ENCODE measurements at places on chromosomes 6 and 20. TPM values are rescaled to one million over a fixed set of nuclear protein-coding genes. Genes with fewer than 3 reads are reported as not detected.

DNA sequence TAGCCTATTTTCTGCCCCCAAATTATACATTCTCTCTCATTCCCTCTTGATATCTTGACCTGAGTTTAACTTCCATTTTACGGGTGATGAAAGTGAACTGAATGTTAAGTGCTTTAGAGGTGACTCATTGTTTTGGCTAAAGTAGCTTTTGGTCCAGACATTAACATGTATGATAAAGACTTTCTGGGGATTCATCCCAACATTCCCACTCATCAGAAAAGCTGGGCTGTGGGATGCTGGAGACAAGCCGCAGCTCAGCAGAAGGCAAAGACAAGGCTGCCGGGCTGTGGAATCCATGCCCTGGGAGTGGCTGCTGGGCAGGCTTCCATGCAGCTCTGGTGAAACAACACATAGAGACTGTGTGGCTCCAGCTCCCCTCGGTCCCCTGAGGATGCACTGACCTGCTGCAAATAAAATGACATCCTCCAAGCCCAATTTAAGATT is 89.9 kb upstream of the SYNDIG1 start:
- H3K27ac ChIP-seq: no peak overlapping the region
- no peaks in the 10 kb centered on the region for H3K4me1 ChIP-seq
- no peaks in the 10 kb centered on the region for H3K36me3 ChIP-seq
- no peak for DNase-seq

DNA sequence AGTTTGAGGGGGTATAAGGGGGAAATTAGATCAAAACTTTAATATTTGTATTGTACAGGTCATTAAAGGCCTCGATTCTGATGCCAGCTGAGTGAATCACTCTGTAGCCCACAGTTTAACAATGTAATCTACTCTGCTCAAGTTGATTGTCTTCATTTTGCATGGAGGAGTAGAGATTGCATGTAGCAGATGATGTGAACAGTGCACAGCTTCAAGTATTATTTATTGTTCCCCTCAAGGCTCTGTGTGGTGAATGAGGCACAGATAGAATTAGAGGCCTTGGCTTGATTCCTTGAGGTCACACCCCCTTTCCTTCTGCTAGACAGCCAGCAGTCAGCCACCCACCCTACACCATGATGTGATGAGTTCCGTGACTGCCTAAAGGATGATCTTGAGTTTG is 38.1 kb downstream of the TXLNB start:
- H3K4me1 ChIP-seq: no peaks in the 10 kb centered on the region
- H3K27me3 ChIP-seq: peaks cover 3% of the 10 kb centered on the region
- no peaks in the 10 kb centered on the region for H3K36me3 ChIP-seq
- H3K4me3 ChIP-seq: no peak overlapping the region
- no peak for DNase-seq

AKAP12 gene
- 31.8 TPM for total RNA-seq

DNA sequence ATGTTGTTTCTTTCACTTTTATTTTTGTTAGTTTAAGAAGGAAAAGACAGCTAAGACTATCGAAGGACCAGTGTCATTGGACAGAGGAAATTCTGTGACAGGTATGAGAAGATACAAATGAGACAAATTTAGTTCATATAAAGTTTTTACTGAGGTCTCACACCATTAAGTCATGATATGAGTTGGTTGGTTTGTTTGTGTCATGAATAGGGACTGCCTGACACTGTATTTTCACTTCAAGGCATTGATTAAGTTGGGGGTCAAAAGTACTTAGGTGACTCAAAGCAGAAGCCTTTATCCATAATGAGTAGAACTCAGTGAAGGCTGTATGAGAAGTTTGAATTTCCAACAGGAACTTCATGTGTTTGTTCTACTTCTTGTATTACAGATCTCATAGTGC is 21.3 kb upstream of the HIVEP2 start:
- H3K4me1 ChIP-seq: no peaks in the 10 kb centered on the region
- H3K36me3 ChIP-seq: no peaks in the 10 kb centered on the region
- no peaks in the 10 kb centered on the region for H3K27me3 ChIP-seq
- no peak overlapping the region for H3K27ac ChIP-seq

CD93 gene
- not detected for total RNA-seq

STX11 gene
- not detected for total RNA-seq

ESR1 gene
- 0.50 TPM for total RNA-seq

SLC22A7 gene
- not detected for total RNA-seq

GPSM3 gene
- total RNA-seq: 6.2 TPM

DNA sequence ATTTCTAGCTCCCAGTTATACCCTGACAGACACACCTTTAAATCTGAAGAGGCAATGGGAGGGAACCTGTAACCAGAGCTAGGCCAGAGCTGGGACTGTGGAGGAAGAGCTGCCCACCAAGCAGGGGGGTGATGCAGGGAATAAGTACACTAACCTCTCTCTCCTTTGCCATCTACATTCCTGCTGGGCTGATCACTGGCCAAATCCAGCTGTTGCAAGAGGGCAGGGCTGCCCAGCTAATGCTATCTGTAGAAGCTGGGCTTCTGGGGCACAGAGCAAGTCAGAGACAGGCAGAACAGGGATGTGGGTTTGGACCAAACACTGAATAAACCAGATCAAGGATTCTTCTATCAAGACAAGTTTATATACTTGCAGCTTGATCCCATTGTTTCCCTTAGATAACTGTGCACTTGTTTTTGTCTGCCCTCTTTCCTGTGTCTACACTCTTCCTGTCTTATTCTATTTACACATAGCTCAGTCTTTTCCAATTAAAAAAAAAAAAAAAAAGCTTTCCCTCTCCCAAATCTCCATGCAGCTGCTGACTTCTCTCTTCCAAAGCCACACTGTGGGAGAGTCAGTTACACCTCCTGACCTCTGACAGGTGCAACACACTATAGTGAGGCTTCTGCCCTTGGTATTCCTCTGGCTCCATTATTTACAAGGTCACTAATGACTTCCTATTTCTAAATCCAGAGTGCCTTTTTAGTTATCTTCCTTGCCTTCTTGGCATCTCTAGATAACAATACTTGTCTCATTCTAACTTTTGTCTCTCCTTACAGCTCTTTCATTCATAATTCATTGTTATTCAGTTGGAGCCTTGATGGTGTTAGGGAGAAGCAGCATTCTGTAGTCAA is 43.7 kb downstream of the TRIM38 start:
- no peak overlapping the region for H3K4me3 ChIP-seq
- H3K27ac ChIP-seq: no peak overlapping the region
- no peaks in the 10 kb centered on the region for H3K27me3 ChIP-seq
- DNase-seq: no peak
- no peaks in the 10 kb centered on the region for H3K36me3 ChIP-seq
- H3K4me1 ChIP-seq: no peaks in the 10 kb centered on the region

PKIB gene
- total RNA-seq: 11.8 TPM

TNFAIP3 gene
- 22.6 TPM for total RNA-seq

DNA sequence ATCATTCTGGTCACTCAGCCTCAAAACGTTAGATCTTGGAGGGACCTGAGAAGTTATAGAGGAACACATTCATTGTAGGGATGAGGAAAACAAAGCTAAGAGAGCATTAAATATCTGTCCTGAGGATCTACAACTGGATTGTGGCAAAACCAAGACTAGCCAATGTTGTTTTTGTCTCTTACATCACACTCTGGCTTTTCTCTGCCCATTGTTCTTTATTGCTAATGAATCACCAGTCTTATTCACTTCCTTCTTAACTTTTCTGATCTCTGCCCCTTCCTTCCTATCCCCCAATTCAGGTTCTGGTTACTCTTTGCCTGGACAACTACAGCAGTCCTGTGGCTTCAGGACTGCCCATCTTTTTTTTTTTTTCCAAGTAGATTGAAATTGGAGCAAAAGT is 57.0 kb upstream of the PREP start:
- H3K36me3 ChIP-seq: no peaks in the 10 kb centered on the region
- H3K4me1 ChIP-seq: peaks cover 13% of the 10 kb centered on the region
- H3K27ac ChIP-seq: peak overlapping the region; percentile 39

DNA sequence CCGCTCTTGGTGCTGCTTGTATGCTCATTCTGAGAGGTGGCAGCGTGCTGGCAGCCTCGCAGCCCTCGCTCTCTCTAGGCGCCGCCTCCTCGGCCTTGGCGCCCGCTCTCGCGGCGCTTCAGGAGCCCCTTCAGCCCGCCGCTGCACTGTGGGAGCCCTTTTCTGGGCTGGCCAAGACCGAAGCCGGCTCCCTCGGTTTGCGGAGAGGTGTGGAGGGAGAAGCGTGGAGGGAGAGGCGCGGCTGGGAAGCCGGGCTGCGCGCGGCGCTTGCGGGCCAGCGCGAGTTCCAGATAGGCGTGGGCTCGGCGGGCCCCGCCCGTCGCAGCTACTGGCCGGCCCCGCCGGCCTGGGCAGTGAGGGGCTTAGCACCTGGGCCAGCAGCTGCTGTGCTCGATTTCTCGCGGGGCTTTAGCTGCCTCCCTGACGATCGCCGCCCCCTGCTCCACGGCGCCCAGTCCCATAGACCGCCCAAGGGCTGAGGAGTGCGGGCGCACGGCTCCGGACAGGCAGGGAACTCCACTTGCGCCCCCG is 19.5 kb upstream of the FAM8A1 start:
- H3K4me1 ChIP-seq: peaks cover 7% of the 10 kb centered on the region
- no peaks in the 10 kb centered on the region for H3K36me3 ChIP-seq
- no peaks in the 10 kb centered on the region for H3K27me3 ChIP-seq
- H3K4me3 ChIP-seq: peak overlapping the region; percentile 80
- DNase-seq: peak; percentile 20
- H3K27ac ChIP-seq: no peak overlapping the region

- no peak overlapping the region for H3K27ac ChIP-seq
- H3K27me3 ChIP-seq: peaks cover 43% of the 10 kb centered on the region
- no peaks in the 10 kb centered on the region for H3K4me1 ChIP-seq
- H3K36me3 ChIP-seq: no peaks in the 10 kb centered on the region
Observed at GRCh38 chr6:85856235-85856634, 213.5 kb upstream of the SYNCRIP start.

BMP6 gene
- 0.17 TPM for total RNA-seq

GRCh38 chr6:116512111-116512559 is 696 bp downstream of the CALHM5 start:
- no peak overlapping the region for H3K27ac ChIP-seq
- H3K27me3 ChIP-seq: peaks cover 17% of the 10 kb centered on the region
- no peak overlapping the region for H3K4me3 ChIP-seq
- peaks cover 8% of the 10 kb centered on the region for H3K4me1 ChIP-seq
- no peaks in the 10 kb centered on the region for H3K36me3 ChIP-seq

DNA sequence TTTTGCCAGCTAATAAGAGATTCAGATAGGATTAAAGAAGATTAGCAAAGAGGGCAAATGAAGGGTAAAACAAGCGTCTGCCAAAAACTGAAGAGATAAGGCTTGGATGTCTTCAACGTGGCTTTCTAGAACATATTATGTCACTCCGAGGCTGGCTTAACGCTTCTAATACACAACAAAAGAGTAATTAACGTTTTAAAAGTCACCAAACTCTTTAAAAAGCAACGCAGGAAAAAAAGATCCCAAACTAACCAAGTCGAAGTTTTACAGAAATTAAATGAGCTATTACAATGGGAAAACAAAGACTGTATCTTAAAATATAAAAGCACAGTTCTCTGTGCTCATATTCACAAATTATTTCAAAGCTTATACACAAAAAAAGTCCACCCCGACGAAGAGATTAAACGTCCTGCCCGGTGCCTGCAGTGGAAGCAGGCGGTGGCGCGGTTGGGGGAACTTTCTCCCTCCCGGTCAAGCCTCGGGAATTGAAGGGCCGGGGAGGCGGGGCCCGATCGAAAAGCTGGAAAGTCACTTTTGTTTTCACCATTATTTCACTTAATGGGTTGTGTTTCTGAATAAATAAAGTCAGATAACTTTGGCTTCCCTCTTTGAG is 1.2 kb downstream of the MAK start:
- H3K4me3 ChIP-seq: peak overlapping the region; percentile 87
- no peak overlapping the region for H3K27ac ChIP-seq
- DNase-seq: peak; percentile 25
- H3K27me3 ChIP-seq: peaks cover 22% of the 10 kb centered on the region
- peaks cover 20% of the 10 kb centered on the region for H3K36me3 ChIP-seq

DNA sequence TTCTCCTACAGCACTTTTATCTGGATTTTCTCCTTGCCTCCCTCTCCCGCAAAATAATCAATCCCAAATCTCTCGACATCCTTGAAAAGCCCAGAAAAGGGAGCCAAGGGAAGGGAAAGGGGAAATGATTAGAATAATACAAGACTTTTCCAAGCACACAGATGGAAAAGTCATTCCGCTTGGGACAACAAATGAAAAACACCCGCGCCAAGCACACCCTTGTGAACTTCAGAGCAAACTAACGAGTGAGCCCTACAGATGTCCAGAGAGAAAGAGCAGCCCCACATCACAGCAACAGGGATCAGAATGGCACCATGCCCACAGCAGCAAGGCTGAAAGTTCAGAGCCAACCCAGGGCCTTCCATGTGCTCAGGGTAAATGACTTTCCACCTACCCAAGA is 49.6 kb downstream of the NINL start:
- H3K36me3 ChIP-seq: no peaks in the 10 kb centered on the region
- no peak overlapping the region for H3K4me3 ChIP-seq
- H3K27me3 ChIP-seq: no peaks in the 10 kb centered on the region

DNA sequence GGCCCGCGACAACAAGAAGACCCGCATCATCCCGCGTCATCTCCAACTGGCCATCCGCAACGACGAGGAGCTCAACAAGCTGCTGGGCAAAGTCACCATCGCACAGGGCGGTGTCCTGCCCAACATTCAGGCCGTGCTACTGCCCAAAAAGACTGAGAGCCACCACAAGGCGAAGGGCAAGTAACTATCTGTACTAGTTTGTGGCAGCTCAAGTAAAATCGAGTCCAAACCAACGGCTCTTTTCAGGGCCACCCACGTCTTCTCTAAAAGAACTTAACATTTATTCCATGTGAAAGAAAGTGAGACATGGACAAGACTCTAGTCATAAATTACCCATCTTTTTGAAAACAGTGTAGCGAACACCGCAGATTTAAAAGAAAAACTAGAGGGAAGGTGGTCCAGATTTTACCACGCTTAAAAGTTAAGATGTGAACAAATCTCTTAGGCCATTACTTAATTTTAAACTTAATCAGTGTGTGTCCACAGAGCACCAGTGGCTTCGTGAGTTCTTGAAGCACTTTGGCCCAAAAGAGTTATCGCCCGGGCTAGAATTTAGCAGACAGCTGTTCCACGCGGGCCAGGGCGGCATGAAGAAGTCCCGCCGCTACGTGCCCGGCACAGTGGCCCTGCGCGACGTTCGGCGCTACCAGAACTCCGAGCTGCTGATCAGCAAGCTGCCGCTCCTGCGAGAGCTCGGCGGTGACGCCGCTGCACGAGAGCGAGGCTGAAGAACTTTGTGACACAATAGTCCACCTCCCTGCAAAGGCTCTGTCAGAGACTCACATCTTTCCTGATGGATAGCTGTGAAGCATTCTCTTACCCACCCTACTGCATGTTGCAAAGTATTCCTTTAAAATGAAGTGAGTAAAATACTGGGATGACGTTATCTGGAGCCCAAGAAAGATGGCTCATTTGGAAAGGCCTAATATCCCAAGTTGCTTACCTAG is 113.9 kb upstream of the PRSS16 start:
- DNase-seq: peak; percentile 73
- H3K4me1 ChIP-seq: peaks cover 8% of the 10 kb centered on the region
- no peak overlapping the region for H3K4me3 ChIP-seq
- H3K36me3 ChIP-seq: peaks cover 6% of the 10 kb centered on the region
- no peaks in the 10 kb centered on the region for H3K27me3 ChIP-seq

- no peak overlapping the region for H3K27ac ChIP-seq
- H3K4me1 ChIP-seq: no peaks in the 10 kb centered on the region
- no peaks in the 10 kb centered on the region for H3K27me3 ChIP-seq
- H3K4me3 ChIP-seq: no peak overlapping the region
- DNase-seq: no peak
Observed at GRCh38 chr20:20608641-20609040, 103.8 kb downstream of the RALGAPA2 start.

MLN gene
- total RNA-seq: not detected

LPIN3 gene
- total RNA-seq: 23.5 TPM

- no peak overlapping the region for H3K4me3 ChIP-seq
- no peaks in the 10 kb centered on the region for H3K27me3 ChIP-seq
- peak overlapping the region; percentile 57 for H3K27ac ChIP-seq
- H3K4me1 ChIP-seq: peaks cover 43% of the 10 kb centered on the region
Observed at GRCh38 chr6:21847711-21848480, 254.3 kb downstream of the SOX4 start.

WFDC6 gene
- not detected for total RNA-seq

Data from Calu3 (cell line).